ENCODE measurements at places on chromosomes 7 and 10.
A peak's percentile ranks its signal among the peaks of the same experiment; 100 is the strongest.

GRCh38 chr7:23490357-23491135 is 20.3 kb upstream of the IGF2BP3 start:
- DNase-seq: no peak

DNA sequence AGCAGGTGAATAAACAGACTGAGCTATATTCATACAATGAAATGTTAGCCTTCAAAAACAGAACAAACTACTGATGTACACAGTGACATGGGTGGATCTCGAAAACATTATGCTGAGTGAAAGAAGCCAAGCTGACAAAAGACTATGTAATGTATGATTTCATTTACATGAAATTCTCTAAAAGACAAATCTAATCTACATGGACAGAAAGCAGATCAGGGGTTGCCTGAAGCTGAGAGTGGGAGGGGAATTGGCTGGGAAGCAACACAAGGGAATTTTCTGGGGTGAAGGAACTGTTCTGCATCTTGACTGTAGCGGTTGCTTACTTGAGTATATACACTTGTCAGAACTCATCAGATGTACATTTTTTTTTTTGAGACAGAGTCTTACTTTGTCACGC is 121.7 kb upstream of the SVIL start:
- DNase-seq: no peak

DNA sequence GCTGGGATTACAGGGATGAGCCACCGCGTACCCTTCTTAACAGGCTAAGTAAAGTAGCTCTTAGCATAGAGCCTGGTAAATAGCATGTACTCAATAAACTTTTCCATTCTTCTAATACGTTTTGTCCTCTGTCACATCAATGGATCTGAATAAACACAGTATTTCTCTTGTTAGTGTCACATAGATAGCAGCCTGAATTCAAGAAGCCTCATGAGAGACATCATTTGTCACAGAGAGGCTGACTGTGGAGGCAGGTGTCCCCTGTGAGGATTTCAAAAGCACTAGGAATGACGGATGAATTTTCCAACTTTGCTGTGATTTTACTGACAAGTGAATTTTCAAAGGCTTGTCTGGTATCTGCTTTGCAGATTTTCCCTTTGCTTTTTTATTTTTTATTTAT is 82.6 kb upstream of the CDC14C start:
- no peak for DNase-seq

DNA sequence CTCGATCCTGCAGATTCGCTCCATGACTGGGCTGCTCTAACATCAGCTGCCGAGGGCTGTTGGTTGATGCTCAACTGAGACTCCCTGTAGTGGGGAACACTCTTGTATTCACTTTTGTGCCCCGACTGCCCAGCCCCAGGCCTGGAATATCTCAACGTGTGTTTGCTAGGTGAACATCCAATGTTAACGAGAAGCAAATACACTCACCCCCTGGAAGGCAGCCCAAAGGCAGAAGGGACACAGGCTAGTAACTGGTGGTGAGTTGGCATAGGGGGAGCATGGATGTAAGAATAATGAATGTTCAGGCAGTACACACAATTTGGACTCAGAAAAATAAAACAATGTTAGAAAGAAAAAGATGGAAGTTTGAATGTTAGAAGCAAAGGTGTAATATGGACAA is 24.0 kb upstream of the RBM33 start:
- DNase-seq: no peak

DNA sequence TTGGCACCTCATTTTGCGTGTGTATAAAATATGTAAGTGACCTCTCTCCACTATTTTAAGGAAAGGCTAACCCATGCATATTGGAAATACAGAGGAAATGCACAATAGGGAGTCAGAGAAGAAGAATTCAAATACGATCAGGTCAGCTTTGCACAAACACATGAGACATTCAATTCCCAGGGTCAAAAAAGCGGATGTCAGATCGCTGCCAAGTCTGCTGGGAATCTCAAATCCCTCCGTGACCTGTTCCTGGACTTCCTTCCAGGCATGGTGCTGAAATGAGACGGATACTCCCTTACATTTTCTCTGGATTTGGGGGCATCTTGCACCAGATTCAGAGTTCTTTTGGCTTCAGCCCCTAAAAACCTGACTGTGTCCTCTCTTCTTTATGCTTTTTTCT is 91.9 kb upstream of the PRKCQ start:
- DNase-seq: no peak

- DNase-seq: no peak
Observed at GRCh38 chr10:112202561-112203241, 19.1 kb upstream of the GPAM start.

GRCh38 chr10:77580482-77580881 is 57.1 kb downstream of the KCNMA1 start:
- no peak for DNase-seq

GRCh38 chr10:55966101-55966500 is 395.0 kb downstream of the ZWINT start:
- DNase-seq: no peak

DNA sequence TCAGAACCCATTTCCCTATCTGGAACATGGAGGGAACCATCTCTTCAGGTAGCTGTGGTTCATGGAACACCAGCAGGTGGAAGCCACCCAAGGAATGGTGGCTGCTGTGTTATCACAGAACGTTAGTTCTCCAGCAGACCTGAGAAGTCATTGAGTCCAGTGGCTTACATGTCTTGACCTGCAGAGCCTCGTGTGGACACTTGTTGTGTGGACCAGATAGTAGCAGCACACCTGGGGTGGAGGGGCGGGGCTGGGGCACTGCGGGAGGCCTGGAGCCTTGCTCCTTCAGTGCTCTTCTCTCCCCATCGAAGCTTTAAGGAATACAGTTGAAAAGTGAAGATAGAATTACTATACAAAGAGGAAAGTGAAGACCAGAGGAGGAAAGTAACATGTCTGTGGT is 42.4 kb downstream of the VWA2 start:
- DNase-seq: no peak

DNA sequence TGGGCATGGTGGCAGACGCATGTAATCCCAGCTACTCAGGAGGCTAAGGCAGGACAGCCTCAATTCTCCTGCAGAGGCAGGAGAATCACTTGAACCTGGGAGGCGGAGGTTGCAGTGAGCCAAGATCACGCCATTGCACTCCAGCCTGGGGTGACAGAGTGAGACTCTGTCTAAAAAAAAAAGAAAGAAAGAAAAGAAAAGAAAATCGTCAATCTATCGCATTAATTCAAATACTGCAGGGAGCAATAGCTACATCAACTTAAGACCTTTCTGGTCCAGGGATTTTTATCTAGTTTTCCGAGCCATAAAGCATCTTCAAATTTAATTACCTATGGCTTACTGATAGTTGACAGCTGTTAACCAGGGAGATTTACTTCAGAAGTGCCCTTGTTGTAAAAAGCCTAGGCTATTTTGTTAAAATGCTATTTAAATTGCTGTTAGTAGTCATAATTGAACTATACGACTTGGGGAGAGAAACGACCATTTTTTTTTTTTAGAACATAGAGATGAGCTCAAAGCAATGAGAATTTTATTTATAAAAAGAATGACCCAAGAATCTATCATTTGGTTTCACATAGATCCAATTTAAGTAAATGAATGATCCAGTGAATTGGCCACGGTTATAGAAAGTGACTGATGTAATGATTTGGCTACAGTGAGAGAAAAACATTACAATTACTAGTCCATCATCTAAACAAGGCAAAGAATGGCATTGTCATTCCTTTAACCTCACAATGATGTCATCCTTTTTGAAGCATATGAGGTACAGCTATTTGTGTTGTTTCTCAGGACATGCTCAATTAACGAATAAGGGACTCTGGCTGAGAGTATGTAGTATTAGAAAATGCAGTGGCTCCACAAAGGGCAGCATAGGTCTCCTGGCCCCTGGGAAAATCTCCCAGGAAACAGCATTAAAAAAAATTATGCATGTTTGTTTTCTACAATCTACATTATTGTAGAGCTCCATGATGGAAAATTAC is 85.3 kb downstream of the SEMA3C start:
- DNase-seq: no peak

- DNase-seq: no peak
Observed at GRCh38 chr7:151978616-151979015, 22.4 kb downstream of the GALNTL5 start.

DNA sequence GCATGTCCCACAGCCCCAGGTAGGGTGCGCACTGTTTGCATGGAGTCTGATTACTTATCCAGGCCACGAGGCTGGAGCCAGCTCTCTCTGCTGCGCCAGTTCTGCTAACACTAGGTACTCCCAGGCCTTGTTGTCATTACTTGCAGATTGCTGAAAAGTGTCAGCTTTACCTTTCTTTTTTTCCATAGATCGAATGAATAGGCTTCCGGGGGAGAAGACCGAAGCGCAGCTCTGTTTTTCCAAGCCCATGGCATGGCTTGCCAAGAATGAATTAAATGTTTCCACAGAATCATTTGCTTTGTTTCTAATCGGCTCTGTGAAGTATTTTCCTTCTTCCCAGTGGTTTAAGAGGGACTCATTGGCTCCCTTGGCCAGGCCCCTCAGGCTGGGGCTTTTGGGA is 285.8 kb downstream of the BMPER start:
- DNase-seq: no peak

DNA sequence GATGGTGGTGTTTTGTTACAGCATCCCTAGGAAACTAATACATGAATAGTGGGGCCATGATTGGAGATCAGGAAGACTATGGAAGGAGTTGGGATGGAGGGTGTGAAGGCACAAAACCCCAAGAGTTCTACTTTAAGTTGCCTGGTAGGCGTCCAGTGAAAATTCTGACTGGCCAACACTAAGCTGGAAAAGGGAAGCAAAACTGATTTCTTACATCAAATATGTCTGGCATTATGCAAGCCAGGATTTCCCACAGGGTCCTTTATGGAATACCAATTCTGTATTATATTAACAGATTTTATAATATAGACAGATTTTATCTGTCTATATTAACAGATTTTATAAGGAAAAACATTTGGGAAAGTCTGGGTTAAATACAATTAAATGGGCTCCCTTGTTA is 16.2 kb downstream of the CPVL start:
- no peak for DNase-seq

DNA sequence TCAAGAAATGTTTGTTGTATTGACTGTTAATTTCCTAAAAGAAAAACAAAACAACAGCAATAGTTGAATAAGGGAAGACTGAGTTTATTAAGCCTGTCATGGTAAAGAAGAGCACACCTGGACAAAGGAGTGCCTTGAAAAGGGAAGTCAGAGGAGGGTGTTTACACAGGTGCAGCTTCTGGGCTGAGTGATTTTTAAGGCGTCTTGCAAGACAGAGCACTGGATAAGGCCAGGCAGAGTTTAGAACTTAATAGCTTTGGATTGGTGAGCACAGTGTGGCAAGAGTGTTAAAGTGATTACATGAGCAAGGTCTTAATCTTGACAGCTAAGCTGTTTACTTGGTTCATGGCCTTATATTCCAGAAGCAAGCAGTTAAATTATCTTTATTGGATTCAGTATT is 423.2 kb downstream of the CNTNAP2 start:
- no peak for DNase-seq

GRCh38 chr10:98349508-98349922 is 65.5 kb downstream of the PYROXD2 start:
- DNase-seq: peak; percentile 59

- DNase-seq: no peak
Observed at GRCh38 chr10:86335257-86335656, 31.3 kb downstream of the GRID1 start.

DNA sequence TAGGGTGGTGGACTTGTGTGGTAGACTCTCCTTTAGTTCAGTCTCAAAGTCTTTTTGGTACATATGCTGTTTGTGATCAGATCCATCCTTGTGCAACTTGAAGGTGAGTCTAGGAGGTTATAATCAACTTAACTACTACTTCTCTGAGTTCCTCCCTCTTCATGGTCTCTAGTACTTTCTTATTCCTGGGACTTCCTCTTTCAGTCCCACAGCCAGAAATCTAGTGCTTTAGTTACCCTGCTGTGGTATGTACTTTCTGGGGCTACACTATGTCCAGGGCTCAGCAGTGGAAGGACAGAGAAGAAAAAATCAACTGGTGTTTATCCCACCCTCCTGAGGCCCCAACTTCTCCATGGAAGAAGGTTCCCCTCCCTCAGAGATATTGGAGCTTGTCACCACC is 19.4 kb upstream of the ATAD1 start:
- peak; percentile 94 for DNase-seq

DNA sequence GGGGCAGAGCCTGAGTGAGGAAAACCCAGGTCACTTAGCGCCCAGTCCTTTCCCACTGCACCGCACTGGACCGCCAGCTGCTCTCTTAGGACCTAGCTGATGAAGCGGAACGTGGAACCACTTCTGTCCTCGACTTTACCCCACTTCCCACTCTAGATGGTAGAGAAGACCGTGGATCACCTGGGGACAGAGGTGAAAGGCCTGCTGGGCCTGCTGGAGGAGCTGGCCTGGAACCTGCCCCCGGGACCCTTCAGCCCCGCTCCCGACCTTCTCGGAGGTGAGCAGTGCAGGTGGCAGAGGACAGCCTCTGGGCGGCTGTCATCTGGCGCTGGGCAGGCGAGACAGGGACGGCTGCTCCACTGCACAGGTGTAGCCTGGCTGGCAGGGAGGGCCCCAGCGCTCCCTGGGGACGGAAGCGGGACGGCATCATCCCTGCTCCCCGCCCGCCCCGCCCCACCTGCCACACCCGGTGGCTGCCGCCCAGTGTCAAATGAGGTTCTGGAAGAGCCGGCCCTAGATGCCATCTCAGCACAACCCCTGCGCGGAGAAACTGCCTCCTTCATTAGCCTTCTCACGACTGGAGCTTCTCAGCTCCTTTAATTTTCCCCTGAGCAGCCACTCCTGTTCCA is 11.7 kb downstream of the PLAC9 start:
- DNase-seq: no peak

DNA sequence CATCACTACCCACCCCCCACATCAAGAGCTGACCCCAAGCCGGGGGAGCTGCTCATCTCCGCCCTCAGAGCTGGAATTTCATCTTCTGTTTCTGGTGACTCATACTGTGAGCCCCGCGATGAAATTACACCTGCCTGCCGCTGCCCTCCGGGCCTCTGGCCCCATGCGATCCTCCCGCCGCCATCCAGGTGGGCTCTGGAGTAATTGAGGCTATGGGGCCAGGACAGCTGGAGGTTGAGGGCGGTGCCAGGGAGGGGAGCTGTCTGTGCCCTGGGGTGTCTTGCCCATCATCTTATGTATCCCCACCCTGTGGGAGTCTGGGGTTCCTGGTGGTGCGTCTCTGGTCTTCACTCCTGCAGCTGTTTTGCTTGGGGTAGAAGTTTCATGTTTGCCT is 9.0 kb downstream of the GTF2IRD1 start:
- DNase-seq: no peak

- no peak for DNase-seq
Observed at GRCh38 chr7:23532490-23533237, 883 bp upstream of the TRA2A start.

GRCh38 chr7:149280661-149281507 is 18.9 kb downstream of the ZNF783 start:
- no peak for DNase-seq

GRCh38 chr7:155002411-155003091 is 373 bp downstream of the PAXIP1 start:
- peak; percentile 7 for DNase-seq

- DNase-seq: no peak
Observed at GRCh38 chr10:82813856-82814255, 938.9 kb downstream of the NRG3 start.

- no peak for DNase-seq
Observed at GRCh38 chr10:114012650-114013049, 31.0 kb upstream of the ADRB1 start.

GRCh38 chr7:151251689-151252560 is 3.4 kb upstream of the SMARCD3 start:
- no peak for DNase-seq

GRCh38 chr10:117656385-117657367 is 114.1 kb downstream of the EMX2 start:
- DNase-seq: no peak

GRCh38 chr7:100968031-100968430 is 1.3 kb upstream of the MUC12 start:
- DNase-seq: no peak
